ENCODE measurements at places on chromosomes 11 and 22. TPM values are rescaled to one million over a fixed set of nuclear protein-coding genes. Genes with fewer than 3 reads are reported as not detected.

Gene OR51I1
- not detected for total RNA-seq

Gene OR52I2
- total RNA-seq, result not detected

- peak; percentile 35 for ATAC-seq
These were observed 999 bp downstream of the TSKU start for GRCh38 chr11:76783896-76784813.

GRCh38 chr11:46315033-46315738 is 32.1 kb upstream of the DGKZ start:
- peak; percentile 59 for ATAC-seq

GRCh38 chr22:39384750-39385480 is 14.7 kb upstream of the TAB1 start:
- ATAC-seq, result no peak

DNA sequence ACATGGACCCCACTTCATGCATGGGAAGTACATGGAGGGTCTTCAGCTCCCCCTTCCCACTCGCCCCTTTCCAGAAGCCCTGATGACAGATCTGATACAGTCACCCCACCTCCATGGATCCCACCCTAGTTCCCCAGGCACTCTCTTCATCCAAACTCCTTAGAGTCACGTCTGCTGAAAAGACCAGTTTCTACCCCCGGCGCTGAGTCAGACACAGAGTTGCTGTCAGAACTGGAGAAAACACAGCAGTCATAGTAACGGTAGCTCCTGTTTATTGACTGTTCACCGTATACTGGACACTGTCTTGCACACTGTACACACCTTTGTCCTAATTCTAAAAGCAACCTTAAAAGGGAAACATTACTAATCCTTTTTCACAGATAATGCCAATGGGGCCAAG is 29.1 kb downstream of the DRD2 start:
- ATAC-seq, result no peak
